Esophagus squamous epithelium (tissue), 5 donors: ENCODE measurements at places on chromosomes 12 and 14.

GRCh38 chr12:79407671-79408622 is 282.8 kb downstream of the PAWR start:
- DNase-seq, result no peak

DNA sequence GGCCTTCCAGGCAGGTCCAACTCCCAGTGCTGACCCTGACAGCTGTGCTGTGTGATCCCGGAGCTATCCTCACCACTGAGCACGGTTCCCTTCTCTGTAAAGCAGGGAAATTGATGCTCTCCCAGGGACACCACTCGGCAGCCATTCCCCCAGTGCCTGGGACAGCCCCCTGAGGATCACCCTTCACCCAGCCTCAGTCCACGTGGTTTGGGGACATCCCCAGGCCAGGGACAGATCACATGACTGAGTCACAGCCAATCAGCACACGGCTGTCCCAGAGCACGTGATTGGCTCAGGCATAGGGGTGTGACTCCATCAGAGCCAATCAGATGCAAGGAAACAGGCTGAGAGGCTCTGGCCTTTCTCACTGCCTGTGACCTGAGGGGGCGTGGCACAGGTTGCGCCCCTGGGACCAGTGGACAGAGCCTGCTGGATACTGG is 68.8 kb upstream of the SFSWAP start:
- DNase-seq, result no peak

GRCh38 chr12:48542300-48542928 is 17.0 kb downstream of the OR8S1 start:
- no peak for DNase-seq

- DNase-seq, result no peak
Measured at GRCh38 chr12:98738539-98738938, 93.4 kb downstream of the APAF1 start.

DNA sequence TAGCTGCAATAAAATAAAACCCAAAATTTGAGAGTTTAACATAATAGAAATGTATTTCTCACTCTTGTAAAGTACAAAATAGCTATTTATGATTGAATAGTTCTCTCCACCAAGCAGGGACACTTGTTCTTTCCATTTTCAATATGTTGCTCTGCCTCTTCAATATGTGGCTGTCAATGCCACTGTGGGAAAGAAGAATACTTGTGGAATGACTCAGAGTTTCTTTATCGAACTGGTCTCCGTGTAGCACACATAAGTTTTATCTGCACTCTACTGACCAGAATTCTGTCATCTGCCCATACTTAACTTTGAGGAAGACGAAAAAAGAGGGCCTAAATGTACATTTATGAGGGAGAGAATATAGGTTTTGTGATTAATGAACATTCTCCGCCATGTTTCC is 256.9 kb downstream of the ATXN7L3B start:
- DNase-seq, result no peak

DNA sequence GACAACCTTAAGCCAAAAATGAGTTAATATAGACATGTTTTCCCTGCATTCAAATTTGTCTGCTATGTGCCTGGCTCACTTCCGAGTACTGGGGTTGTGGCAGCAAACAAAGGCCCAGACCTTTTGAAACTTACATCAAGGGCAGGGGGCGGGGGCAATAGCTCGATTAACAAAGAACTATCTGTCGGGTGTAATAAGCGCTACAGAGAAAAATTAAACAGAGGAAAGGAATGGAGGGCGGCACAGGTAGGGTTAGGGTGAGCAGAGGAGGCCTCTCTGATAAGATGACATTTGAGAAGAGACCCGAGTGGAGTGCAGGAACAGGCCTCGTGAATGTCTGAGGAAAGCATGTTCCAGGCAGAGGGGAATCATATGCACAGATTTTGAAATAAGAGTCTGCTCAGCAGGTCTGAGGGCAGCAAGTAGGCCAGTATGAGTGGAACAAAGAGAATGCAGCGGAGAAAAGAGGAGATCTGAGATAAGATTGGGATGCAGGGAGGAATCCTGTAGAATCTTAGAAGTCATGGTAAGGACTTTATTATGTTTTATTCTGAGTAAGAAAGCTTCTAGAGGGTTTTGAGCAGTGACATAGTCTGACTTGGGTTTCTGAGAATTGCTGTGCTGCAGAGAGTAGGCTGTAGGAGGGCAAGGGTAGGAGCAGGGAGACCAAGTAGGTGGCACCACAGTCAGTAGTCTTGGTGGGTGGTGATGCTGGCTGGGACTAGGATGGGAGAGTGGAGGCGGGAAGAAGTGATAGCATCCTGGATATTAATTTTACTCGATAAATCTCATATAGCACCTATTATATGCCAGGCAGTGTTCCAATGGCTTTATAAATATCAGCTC is 52.6 kb downstream of the BICDL1 start:
- no peak for DNase-seq

- DNase-seq, result no peak
Measured at GRCh38 chr14:91310606-91311283, 66.2 kb upstream of the GPR68 start.

- DNase-seq, result no peak
Measured at GRCh38 chr14:88592031-88592430, 29.2 kb downstream of the ZC3H14 start.

GRCh38 chr12:22731236-22731635 is 106.3 kb downstream of the ETNK1 start:
- no peak for DNase-seq
